ENCODE measurements at places on chromosomes 13 and 19. TPM values are rescaled to one million over a fixed set of nuclear protein-coding genes. Genes with fewer than 3 reads are reported as not detected.

Gene UBE2L5
- total RNA-seq: not detected

Gene ZNF439
- 0.06 TPM for total RNA-seq

Gene APLP1
- 11.1 TPM for total RNA-seq

Gene NLRP7
- total RNA-seq: not detected

Gene MAST3
- 2.3 TPM for total RNA-seq

Gene METTL21C
- total RNA-seq: not detected

Gene PTH2
- total RNA-seq: not detected

Gene ITGBL1
- total RNA-seq: 100 TPM

Gene C19orf38
- not detected for total RNA-seq

Gene KCNJ14
- 0.53 TPM for total RNA-seq
